ENCODE measurements at places on chromosomes 7 and 10.

- no peak for DNase-seq
These were observed 74.2 kb upstream of the HECW1 start for GRCh38 chr7:43038254-43038653.

DNA sequence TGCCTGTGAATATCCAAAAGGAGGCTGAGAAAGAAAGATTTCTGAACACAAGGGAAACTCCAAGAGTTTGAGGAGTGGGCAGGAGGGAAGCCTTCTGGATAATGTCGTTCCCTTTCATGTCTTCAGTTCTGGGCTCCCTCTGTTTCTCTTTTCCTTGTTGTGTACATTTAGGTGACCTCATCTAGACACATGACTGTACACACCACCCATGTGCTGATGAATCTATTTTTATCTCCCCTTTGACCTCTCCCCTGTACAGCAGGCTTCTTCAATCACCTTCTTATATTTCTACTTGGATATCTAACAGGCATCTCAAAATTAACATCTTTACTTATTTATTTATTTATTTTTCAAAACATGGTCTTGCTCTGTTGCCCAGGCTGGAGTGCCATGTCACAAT, 363.1 kb downstream of the GATA3 start:
- no peak for DNase-seq

DNA sequence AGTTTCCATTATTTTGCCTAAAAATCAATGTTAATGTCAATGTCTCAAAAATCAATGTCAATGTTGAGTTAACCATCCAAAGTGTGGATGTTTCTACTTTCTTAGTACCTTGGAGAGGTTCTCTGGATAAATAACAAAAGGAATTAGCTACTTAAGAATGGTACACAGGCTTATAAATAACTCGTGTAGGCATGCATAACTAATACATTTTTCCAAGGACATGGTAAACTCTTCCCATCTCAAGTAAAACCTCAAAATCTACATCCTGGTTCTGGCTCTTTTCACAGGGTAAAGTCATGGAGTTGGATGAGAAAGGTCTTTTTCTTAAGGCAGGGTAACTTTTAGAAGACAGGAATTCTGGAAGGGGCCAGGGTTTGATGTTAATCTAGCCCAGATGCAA, 59.9 kb downstream of the CAV1 start:
- DNase-seq, result no peak

GRCh38 chr7:7109934-7110333, 72.4 kb upstream of the C1GALT1 start:
- DNase-seq, result no peak

GRCh38 chr10:52437205-52437646, 123.1 kb downstream of the DKK1 start:
- no peak for DNase-seq

- DNase-seq, result no peak
These were observed 1.0 kb upstream of the CDHR1 start for GRCh38 chr10:84193327-84193726.

GRCh38 chr10:117140525-117140902, 2.4 kb upstream of the VAX1 start:
- no peak for DNase-seq

DNA sequence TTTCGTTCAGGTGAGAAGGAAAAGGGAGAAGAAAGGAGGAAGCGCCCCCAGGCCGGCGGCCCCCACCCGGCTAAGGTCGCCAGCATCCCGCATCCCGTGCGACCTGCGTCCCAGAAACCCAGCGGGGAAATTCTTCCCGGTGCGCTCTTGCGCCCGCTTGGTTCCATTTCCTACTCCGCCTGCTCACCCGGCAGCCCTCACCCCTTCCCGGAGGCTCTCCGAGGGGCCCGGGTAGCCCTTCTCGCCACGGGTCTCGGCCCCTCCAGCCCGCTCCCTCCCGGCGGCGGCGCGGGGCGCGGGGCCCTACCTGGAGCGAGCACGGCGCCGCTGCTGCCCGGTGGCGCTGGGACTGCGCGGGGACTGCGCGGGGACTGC, at the start of gene PRKCQ:
Gene PRKCQ, minus strand, starts transcription at position 373 of the 375 bp plus-strand sequence. CDS start 65,141 bp downstream, outside the sequence.
- peak; percentile 46 for DNase-seq

Measured in caudate nucleus (tissue), 63 donors.